ENCODE measurements at places on chromosomes 1 and 21.
A peak's percentile ranks its signal among the peaks of the same experiment; 100 is the strongest.

DNA sequence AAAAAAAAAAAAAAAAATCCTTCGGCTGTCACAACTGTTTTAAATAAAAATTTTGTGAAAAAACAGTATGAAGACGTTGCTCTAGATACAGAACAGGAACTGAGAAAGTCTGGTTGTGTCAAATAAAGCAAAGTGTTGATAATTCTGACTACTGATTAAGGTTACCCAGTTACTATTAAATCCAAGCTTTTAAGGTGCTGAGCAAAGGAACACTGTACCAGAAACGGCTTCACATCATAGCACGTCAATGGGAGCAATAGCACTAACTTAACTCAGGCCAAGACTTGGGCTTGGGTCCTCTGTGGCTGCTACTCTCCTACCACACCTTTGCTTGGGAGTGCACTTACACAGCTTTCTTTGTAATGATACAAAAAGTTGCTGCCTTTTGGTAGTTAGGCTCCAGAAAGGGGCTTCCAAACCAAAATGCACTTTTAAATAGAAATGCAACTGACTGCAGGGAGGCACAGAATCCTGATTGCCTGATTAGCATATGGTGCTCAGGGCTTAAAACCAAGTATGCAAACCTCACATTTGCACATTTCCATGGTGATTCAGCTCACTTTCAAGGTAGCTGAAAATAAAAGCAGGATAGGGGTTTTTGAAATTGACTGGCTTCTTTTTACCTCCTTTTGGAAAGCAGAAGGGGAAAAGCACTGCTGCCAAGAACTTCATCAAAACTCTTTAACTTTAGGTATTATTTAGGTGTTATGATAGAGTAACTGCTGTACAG lies 6.3 kb downstream of the MCL1 start:
- no peak for DNase-seq

GRCh38 chr21:35473496-35473895 lies 424.4 kb upstream of the RUNX1 start:
- no peak for DNase-seq

- DNase-seq: peak; percentile 91
These were observed at the start of gene ST6GALNAC3 for GRCh38 chr1:76074321-76075187. ST6GALNAC3 (plus strand) TSS chr1:76074746.

- no peak for DNase-seq
These were observed 4.6 kb downstream of the LRRC3 start for GRCh38 chr21:44459712-44460440.

- peak; percentile 46 for DNase-seq
These were observed 45.9 kb downstream of the OLIG1 start for GRCh38 chr21:33115631-33116510.

DNA sequence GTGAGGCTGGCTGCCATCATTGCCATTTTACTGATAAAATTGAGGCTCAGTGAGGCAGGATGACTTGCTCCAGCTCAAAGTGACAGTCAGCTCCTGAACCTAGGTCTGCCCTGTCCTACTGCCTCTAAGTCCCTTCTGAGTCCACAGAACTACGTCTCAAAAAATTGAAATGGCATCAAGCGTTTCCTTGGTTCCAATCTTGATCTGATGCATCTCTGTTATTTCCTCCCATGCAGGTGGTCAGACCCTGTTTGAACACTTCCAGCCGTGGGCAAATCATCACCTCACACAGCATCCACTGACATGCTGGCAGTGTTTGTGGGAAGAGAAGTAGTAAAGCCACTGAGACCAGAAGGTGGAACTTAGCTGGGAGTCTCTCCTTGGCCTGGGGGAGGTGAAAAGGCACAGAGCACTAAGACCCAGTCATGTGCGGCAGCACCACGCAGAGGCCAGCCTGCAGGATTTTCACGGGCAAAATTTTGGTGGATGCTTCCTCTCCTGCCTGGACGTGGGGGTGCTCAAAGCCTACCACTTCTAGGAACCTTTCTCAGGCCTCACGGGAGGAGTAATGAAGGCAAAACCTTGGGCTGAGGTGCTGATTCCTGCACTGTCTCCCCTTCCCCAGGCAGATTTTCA lies 7.8 kb upstream of the CPLANE2 start:
- no peak for DNase-seq

GRCh38 chr1:199311478-199312262 lies 672.8 kb downstream of the PTPRC start:
- DNase-seq: no peak

GRCh38 chr21:39073063-39073462 lies 110.2 kb downstream of the PSMG1 start:
- peak; percentile 78 for DNase-seq

- no peak for DNase-seq
These were observed 9.2 kb downstream of the ZBTB48 start for GRCh38 chr1:6588893-6589520.
